ENCODE measurements at places on chromosomes 16 and 17. TPM values are rescaled to one million over a fixed set of nuclear protein-coding genes. Genes with fewer than 3 reads are reported as not detected.

The TPSAB1 gene
- not detected for total RNA-seq

The SYT17 gene
- under 0.01 TPM for total RNA-seq

The KRTAP1-5 gene
- 54.1 TPM for total RNA-seq

The KRTAP4-2 gene
- not detected for total RNA-seq

The TBC1D3K gene
- total RNA-seq: not detected

The HSF4 gene
- total RNA-seq: 5.2 TPM

The TLCD3B gene
- total RNA-seq: 0.22 TPM

The FNDC8 gene
- not detected for total RNA-seq

The DNAI2 gene
- total RNA-seq: not detected

The TAF15 gene
- 66.9 TPM for total RNA-seq

The CPNE7 gene
- total RNA-seq: 27.7 TPM

The GAS2L2 gene
- total RNA-seq: not detected

The TP53TG3C gene
- not detected for total RNA-seq

The ALOX12 gene
- total RNA-seq: 0.75 TPM

The KRT25 gene
- total RNA-seq: not detected

The CHST4 gene
- not detected for total RNA-seq

The VMP1 gene
- total RNA-seq: 167 TPM

The CD68 gene
- 12.8 TPM for total RNA-seq

The HGS gene
- 130 TPM for total RNA-seq

The CTRB2 gene
- not detected for total RNA-seq

The CACNG3 gene
- not detected for total RNA-seq

The KCNG4 gene
- not detected for total RNA-seq

The SLC5A11 gene
- not detected for total RNA-seq
